Activated CD4-positive, alpha-beta memory T cell treated with anti-CD3 and anti-CD28 coated beads, Interleukin-2, amount 10 ng/mL, durations not matched to agents 7 days and 5 days (primary cell): ENCODE measurements at places on chromosomes 1 and 21. TPM values are rescaled to one million over a fixed set of nuclear protein-coding genes. Genes with fewer than 3 reads are reported as not detected.
A peak's percentile ranks its signal among the peaks of the same experiment; 100 is the strongest.

- H3K36me3 ChIP-seq = peaks cover 4% of the 10 kb centered on the region
- DNase-seq = no peak
- H3K4me3 ChIP-seq = no peak overlapping the region
- H3K4me1 ChIP-seq = peaks cover 9% of the 10 kb centered on the region
Measured at GRCh38 chr1:200046115-200046514, 18.6 kb downstream of the NR5A2 start.

DNA sequence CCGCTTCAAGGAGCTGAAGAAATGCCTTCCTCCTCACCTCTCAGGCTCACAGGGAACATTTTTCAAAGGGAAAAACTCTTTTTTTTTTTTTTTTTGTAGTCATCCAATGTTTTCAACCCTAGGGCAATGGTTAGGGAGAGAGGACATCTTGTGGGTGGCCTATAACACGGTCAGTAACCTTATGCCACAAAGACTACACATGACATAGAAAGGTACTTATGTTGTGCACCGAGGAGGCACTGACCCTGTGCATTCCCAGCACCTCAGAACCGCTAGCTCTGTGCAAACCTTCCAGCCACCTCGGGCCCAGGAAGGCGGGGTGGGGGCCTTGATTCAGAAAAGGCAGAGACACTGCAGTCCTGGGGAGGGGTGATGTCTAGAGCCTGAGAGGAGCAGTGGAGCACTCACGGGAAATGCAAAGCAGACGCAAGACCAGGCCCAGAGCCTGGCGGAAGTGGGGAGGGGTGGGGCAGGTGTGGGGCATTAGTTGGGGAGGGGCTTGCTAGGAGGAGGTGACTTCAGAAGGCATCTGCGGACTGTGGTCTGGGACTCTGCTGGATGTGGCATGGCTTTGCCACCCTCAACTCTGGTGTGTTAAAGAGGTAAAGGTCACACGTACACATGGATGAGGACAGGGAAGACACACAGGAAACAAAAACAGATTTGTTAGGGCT lies 68.6 kb downstream of the MDM4 start:
- H3K27me3 ChIP-seq = no peaks in the 10 kb centered on the region
- peaks cover 26% of the 10 kb centered on the region for H3K4me1 ChIP-seq
- peak overlapping the region; percentile 64 for H3K27ac ChIP-seq

Gene LY9
- 49.9 TPM for total RNA-seq

DNA sequence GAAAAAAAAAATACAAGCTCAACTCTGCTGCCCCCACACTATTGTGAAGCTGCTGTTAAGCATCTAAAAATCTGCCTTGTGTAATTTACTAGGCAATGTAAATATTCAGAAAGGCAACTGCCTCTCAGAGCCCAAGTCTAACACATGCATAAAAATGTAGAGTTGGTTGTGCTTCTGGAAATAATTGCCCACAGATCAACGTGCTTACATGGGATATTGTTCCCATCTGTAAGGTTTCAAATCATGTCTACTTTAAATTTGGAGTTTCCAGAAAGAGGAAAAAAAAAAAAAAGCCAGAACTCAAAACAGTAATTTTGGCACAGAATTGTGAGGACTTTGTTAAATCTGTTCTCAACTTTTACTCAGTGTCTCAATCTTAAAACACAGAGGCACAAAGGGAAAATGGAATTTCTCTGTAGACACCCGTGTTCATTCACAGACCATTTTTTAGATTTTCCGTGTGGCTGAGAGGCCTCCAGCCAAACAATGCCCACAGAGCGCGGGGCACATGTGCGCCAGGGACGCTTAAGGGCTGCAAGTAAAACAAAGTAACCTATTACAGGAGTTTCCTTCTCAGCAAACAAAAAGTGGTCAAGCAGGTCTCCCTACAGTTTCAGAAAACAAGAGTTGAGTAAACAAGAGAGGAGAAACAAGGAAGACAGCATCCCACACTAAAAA lies 115.5 kb downstream of the RERE start:
- peak overlapping the region; percentile 92 for H3K27ac ChIP-seq
- H3K4me3 ChIP-seq = peak overlapping the region; percentile 72
- peak; percentile 29 for DNase-seq
- H3K27me3 ChIP-seq = peaks cover 19% of the 10 kb centered on the region
- peaks cover 49% of the 10 kb centered on the region for H3K4me1 ChIP-seq
- peaks cover 28% of the 10 kb centered on the region for H3K36me3 ChIP-seq

DNA sequence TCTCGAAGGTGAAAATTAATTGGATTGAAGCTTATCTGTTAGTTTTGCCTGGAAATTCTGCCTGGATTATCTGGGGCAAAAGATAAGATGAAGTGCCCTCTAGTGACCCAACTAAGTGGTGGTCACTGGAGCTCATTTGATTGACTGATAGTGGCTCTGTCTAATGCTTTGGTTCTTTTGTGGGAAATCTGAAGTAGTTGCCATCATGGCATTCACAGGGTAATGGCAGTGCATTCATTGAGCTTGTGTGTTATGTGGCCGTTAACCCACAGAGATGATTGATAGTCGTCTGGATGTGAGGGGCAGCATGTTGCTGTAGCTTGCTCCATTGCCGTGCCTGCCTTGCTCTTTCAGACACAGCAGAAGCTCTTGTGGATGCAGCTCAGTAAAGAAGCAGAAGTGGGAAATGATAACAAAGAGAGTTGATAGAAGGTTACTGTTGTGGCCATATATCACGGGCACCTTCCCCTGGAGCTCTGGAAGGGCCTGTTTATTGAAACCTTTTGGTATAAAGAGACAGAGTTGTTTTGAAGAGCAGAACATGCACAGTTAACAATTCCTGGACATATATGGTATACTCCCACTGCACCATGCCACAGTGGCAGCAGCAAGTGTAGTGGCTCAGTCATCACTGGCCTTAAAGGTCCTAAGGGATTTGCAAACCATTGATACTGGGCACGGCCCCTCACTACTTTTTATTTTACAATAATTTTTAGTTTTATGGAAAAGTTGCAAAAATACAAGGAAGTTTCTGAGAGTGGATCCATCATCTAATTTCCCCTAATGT lies 42.0 kb downstream of the CXADR start:
- H3K36me3 ChIP-seq = no peaks in the 10 kb centered on the region
- no peaks in the 10 kb centered on the region for H3K4me1 ChIP-seq
- no peak for DNase-seq
- H3K27me3 ChIP-seq = no peaks in the 10 kb centered on the region
- H3K4me3 ChIP-seq = no peak overlapping the region

Gene SELE
- total RNA-seq = not detected

GRCh38 chr1:54614024-54614423 lies 9.3 kb downstream of the FAM151A start:
- peaks cover 5% of the 10 kb centered on the region for H3K27me3 ChIP-seq
- no peak overlapping the region for H3K27ac ChIP-seq
- DNase-seq = no peak
- no peak overlapping the region for H3K4me3 ChIP-seq
- no peaks in the 10 kb centered on the region for H3K4me1 ChIP-seq
- H3K36me3 ChIP-seq = no peaks in the 10 kb centered on the region

GRCh38 chr1:178345807-178346206 lies 151.0 kb downstream of the CLEC20A start:
- no peaks in the 10 kb centered on the region for H3K4me1 ChIP-seq
- no peak overlapping the region for H3K27ac ChIP-seq
- no peak for DNase-seq
- no peaks in the 10 kb centered on the region for H3K36me3 ChIP-seq
- no peaks in the 10 kb centered on the region for H3K27me3 ChIP-seq
- H3K4me3 ChIP-seq = no peak overlapping the region

DNA sequence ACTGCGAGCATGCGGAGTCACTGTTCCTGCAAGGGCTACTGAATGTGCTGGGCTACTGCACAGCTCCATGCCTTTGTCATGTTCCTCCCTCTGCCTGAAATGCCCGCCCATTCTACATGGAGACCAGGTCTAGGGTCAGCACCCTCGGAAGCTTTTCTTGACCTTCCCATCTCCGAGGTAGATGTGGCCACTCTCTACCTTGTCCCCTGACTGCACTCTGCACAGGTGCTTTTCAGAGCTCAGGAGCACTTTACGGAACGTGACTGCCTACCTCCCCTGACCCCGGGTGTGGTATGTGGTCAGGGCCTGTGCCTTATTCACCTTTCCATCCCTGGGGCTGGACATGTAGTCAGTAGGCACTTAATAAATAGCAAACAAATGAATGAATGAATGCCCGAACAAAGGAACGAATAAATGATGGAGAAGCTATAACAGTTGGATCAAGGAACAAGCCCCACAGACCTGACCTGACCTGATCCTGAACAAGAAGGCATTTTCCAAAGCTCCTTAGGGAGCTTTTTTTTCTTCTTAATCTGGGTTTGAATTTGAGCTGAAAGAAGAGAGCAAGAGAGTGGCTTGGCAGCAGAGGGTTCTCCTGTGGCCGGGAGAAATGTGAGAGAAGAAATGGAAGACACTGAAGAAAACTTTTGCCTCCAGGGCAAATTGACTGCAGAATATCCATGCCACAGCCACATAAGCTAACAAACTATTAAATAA lies 7.9 kb downstream of the RD3 start:
- H3K4me1 ChIP-seq = peaks cover 4% of the 10 kb centered on the region
- H3K27me3 ChIP-seq = peaks cover 6% of the 10 kb centered on the region
- no peak overlapping the region for H3K4me3 ChIP-seq
- no peak overlapping the region for H3K27ac ChIP-seq
- H3K36me3 ChIP-seq = no peaks in the 10 kb centered on the region
- DNase-seq = no peak

- peaks cover 6% of the 10 kb centered on the region for H3K27me3 ChIP-seq
- H3K4me3 ChIP-seq = no peak overlapping the region
- no peak overlapping the region for H3K27ac ChIP-seq
Measured at GRCh38 chr1:219945795-219946194, 17.4 kb upstream of the SLC30A10 start.

DNA sequence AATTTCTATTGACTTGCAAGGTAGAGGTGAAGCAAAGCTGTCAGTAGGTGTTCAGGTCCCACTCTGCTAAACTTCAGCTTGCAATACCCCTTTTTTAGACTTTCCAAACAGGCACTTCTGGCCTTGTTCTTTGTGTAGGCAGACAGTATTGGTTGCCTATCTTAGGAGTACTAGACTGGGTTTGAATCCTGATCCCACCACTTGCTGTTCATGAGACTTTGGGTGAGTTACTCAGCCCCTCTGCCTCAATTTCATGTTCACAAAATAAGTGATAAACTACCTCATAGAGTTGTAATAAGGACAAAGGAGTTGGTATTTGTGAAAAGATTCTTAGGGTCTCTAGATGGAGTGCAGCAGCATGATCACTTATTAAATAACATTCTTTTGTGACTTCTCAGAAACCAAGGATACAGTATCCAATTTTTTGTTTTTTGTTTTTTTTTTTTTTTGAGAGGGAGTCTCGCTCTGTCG lies 5.2 kb downstream of the RCC1 start:
- peaks cover 58% of the 10 kb centered on the region for H3K4me1 ChIP-seq
- no peaks in the 10 kb centered on the region for H3K27me3 ChIP-seq
- H3K27ac ChIP-seq = peak overlapping the region; percentile 97
- no peak for DNase-seq
- H3K36me3 ChIP-seq = peaks cover 84% of the 10 kb centered on the region
